ENCODE measurements at places on chromosomes 4 and X.

- peak; percentile 84 for DNase-seq
Observed at GRCh38 chr4:99723612-99724011, 66.0 kb upstream of the C4orf54 start.

DNA sequence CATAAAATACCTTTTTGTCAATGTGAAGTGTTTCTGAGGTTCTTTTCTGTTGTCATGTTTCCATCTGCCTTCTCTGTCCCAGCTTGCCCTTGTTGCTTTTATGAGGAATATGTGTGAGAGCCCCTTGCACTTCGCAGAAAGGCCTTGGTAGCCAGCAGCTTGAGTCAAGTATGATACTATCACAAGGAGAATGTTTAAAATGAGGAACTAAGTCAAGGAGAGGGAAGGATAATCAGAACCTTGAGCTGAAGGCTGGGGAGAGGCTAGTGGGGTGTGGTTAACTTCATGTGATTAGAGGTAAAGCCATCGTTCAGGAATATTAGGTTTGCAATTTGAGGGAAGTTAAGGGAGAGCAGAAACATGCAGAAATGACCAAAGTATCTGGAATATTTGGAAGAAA lies 12.7 kb downstream of the PGK1 start:
- no peak for DNase-seq

GRCh38 chrX:38055170-38055847 lies 49.0 kb downstream of the SYTL5 start:
- no peak for DNase-seq

GRCh38 chr4:129246910-129247461 lies 151.0 kb downstream of the C4orf33 start:
- no peak for DNase-seq

DNA sequence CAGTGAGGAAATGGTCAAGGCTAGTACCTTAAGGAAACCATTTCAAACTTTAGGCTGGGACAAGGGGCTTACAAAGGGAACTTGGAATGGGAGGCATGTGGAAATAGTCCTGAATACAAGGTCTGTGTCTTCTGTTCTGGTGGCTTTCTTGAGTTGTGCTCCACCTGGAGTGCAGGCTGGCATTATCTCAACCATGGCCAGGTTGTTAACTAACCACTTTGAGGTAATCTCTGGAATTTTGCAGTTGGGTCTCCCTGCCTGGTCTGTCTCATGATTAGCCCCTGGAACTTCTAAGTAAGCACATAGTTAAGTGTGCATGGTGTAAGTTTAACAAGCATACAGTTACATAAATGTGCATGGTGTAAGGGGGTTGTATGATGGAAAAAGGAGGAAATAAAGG lies 77.5 kb downstream of the PCDH18 start:
- no peak for DNase-seq

- DNase-seq, result no peak
Observed at GRCh38 chr4:41359836-41360213, 103.1 kb downstream of the UCHL1 start.

DNA sequence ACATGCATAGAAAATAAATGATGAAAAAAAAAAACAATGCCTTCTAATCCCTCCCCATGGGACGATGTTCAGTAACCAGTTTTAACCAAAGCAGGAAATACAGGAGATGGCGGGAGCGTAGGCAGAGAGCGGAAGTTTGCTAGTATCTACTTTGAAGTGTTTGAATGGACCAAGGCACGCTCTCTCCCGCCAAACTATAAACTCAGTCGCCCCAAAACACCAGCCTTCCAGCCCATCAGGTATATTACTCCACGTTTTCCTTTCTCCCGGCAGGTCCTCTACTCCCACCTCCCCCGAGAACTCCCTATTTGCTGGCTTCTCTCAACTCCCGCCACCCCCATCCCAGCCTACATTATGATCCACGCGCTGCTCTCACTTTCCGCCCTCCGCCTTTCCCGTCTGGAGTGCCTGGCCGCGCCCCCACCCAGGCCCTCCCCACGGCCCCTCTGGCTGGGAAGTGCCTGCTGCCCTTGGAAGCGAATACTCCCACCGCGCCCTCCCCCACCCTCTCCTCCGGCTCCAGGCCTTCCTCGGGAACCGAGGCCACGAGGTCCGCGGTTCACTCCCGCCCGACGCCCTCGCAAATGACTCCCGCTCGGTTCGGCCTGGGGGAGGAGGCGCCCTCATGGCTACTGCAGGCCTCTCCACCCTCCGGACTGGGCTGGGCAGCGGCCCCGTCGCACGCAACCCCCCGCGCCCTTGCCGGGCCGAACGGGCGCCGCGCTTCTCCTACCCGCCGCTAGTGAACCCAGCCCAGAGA lies 723 bp downstream of the DHX15 start:
- DNase-seq, result peak; percentile 61

DNA sequence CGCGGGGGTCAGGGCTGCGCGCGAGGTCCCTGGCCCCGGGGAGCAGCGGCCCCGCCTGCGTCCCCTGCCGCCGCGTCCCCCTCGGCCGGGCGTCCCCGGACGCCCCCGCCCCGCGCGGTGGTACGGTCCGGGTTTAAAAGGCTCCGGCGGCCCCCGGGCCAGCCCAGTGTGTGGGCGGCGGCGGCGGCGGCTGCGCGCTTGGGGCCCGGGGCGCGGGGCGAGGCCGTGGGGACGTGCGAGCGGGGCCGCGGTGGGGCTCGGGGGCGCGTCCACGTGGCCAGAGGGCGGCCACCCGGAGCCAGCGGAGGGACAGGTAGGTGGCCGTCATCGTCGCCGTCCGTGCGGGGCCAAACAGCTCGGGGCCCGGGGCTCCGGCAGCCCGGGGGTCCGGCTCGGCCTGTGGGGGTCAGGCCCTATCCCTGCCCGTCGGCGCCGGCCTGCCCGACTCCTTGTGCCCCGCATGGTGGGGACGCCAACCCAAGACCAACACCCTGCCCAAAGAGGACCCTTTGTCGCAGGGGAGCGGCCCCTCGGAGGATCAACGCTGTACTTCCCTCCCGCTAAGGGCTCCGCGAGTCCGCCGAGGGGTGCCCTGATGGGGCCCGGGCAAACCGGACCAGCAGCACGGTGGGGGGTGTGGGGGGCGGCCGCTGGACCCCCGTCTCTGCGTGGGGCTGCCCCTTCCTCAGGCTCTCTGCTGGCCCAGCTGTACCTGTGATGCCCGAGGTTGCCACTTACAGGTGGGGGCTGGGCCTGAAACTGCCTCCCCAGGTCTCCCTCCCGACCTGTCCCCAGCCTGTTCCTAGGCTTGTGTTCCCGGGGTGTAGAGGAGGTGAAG lies at the start of gene PLXNA3:
Gene PLXNA3 (plus strand): TSS at position 166 of the 838 bp plus-strand sequence. CDS start 1,903 bp downstream, outside the sequence.
- no peak for DNase-seq

DNA sequence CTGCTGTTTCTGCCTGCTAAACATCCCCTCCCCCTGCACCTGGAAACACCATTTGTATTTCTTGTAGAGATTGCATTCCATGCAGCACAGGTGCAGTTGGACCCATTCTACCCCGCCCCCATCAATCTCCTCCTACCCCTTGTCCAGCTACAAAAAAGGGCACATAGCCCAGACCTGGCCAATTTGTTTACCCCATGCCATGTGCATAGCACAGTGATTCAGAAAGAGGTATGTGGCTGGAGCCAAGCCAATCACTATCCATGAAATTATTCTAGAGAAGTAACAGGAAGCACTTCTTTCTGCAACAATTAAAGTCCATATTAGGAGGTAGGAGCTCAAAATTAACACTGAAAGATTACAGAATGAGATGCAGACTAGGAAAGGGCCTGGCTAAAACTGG lies 20.2 kb upstream of the TMEM184C start:
- DNase-seq, result no peak

DNA sequence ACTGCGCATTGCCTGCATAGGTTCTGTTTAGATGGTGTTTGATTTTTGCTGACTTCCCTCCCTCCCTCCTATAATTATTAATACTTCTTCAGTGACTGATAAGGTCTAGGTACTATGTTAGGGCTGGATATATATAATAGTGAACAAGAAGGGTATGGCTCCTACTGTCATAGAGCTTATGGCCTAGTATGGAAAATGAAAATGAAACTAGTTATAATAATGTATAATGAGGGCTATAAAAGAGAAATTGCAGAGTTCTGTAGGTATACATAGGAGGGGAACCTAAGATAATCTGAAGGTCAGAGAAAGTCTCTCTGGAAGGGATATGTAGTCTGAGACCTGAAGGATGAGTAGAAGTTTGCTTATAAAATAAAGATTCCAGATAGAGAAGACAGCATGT lies 102.1 kb downstream of the DCK start:
- DNase-seq, result no peak

DNA sequence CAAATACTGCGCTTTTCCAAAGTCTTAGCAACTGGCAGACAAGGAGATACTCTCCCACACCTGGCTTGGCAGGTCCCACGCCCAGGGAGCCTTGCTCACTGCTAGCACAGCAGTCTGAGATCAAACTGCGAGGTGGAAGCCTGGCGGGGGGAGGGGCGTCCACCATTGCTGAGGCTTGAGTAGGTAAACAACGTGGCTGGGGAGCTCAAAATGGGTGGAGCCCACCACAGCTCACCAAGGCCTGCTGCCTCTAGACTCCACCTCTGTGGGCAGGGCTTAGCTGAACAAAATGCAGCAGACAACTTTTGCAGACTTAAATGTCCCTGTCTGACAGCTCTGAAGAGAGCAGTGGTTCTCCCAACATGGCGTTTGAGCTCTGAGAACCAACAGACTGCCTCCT lies 23.0 kb upstream of the NFKB1 start:
- no peak for DNase-seq

DNA sequence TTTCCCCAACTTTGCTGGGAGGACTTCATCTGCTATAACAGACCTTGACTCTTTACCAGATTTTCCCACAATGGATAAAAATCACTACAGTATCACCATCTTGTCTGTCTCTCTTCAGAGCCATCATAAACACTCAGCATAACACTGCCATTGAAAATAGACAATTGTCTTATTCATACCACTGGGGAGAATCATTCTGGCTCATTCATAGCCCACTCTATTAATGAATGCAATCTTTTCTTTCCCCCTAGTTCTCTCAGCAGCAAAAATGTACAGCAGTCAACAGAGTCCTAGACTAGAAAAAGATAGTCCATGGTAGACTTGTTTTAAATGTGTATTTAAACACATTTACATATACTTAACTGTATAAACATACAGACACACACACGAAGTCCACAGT lies 19.2 kb downstream of the SLC9A7 start:
- peak; percentile 67 for DNase-seq

DNA sequence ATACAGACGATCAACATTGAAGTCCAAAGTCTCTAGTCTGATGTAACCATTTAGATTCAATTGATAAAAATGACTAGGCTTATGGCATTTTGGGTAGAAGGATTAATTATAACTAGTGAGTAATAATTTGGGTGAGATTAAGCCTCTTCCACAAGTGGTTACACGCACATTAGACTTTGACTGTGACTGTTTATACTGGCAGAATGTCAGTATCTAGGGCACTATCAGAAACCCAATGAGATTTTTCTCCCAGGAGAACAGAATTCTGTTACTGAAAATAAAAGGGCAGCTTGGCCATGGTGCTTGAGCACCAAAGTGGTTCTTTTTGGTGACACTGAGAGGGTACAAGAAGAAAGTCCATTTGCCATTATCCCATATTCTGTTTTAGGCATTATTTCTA lies 3.3 kb downstream of the PLS3 start:
- DNase-seq, result no peak

DNA sequence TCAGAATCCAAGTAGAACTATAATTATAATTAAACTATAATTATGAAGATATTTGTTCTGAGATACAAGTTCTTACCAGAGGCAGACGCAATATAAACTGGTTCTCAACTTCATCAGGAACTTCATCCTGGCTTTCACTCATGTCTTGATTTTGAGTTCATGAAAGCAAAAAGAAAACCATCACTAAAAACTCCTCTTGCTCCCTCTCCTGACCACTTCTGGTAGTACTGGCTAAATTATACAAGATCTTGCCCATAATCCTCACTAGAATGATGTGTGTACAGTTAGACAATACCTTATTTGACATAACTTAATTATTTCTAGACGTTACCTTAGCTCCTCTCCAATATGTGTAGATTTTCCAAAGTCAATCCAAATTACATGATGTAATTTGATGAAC lies 3.7 kb downstream of the TAF7L start:
- peak; percentile 69 for DNase-seq

- DNase-seq, result no peak
Observed at GRCh38 chr4:6471307-6472007, 957 bp downstream of the PPP2R2C start.

GRCh38 chr4:83065266-83065665 lies 30.3 kb downstream of the COPS4 start:
- DNase-seq, result no peak

DNA sequence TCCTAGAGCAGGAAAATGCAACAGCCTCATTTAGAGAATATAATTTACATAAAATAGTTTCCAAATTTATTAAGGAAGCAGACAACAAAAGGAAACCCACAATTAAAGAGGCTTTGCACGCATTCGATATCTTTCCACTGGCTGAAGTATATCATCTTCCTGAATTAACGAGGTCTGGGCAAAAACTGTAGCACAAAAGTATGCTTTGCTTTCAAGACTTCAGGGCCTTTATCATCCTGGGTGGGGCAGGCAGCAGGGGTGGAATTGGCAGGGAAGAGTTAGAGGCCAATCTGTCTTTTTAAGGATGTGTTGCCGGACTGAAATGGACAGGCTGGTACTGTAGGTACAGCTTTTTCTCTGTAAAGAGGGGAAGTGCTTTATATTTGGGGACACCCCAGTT lies 17.0 kb upstream of the STX18 start:
- DNase-seq, result no peak

- DNase-seq, result no peak
Observed at GRCh38 chr4:172898715-172899114, 269.9 kb upstream of the GALNT7 start.

DNA sequence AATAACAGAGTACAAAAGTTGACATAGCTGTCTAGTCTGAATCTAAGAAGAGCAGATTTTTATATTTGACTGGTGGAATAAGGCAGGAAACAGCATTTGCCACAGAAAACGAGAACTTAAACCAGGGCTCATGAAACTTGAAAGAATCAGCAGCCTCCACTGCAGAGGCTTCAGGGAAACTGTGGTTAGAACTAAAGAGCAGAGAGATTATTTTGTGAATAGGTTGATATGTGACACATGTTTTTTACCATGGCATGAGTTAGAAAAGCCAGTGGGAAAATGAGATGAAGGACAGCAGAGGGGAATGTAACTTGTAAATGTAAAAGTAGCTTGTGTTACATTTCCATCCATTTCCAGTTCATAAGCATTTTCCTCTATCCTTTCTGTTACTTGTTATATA lies 63.7 kb upstream of the CAMK2D start:
- DNase-seq, result no peak

DNA sequence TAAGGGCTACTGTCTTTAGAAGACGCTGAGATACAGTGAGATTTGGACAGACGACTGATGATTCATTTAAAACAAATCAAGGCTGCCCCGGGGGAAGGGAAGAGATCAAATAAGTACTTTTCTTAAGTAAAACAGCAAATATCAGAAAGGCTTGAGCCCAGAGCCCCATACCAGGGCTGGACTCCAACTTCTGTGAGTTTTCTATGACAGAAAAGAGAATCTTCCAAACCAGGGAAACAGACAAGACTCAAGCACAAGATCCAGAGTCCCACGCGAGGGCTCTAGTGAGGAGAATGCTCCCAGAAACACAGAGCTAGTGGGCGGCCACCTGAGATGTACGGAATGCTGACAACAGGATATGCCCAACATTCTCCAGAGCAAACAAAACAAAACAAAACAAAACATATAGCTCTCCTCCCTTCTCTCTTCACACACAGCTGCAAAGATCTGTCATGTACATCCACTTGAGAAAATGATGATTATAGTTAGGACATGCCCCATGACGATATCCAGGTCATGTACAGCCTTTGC lies 13.1 kb downstream of the ACSL1 start:
- DNase-seq, result no peak

GRCh38 chr4:146368209-146368608 lies 153.5 kb downstream of the SLC10A7 start:
- DNase-seq, result no peak

- no peak for DNase-seq
Observed at GRCh38 chr4:94833394-94833793, 75.6 kb downstream of the BMPR1B start.

- no peak for DNase-seq
Observed at GRCh38 chr4:4416981-4417380, 30.1 kb downstream of the NSG1 start.

All from SK-MEL-5 (cell line).